ENCODE measurements at places on chromosomes 11 and 22.
A peak's percentile ranks its signal among the peaks of the same experiment; 100 is the strongest.

DNA sequence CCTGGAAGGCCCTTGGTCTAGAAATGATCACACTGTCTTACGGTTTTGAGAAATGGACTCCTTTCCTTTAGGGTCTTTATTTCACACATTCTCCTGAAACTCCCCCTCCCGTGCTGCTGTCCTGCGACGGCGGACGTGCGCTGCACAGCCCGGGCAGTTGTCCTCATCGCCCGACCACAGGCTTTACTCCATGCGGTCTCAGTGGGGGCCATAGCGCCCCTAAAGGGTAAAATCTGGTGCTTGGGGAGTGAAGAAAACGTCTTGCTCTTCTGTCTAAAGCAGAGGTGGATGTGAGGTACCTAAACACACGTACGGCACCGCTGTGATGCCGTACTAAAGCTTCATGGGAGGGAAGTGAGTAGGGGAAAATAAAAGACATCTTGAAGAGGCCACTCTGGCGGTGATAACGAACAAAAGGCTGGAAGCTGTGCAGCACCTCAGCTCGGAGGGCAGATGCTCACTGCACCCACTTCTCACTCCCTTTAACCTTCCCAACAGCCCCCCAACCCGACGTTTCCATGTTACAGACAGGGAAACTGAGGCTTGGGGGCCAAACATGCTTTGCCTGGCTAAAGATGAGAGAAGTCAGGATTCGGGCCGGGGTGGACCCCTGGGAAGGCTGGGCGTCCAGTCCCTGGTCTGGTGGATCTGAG lies 22.6 kb downstream of the MPPED1 start:
- DNase-seq: no peak

DNA sequence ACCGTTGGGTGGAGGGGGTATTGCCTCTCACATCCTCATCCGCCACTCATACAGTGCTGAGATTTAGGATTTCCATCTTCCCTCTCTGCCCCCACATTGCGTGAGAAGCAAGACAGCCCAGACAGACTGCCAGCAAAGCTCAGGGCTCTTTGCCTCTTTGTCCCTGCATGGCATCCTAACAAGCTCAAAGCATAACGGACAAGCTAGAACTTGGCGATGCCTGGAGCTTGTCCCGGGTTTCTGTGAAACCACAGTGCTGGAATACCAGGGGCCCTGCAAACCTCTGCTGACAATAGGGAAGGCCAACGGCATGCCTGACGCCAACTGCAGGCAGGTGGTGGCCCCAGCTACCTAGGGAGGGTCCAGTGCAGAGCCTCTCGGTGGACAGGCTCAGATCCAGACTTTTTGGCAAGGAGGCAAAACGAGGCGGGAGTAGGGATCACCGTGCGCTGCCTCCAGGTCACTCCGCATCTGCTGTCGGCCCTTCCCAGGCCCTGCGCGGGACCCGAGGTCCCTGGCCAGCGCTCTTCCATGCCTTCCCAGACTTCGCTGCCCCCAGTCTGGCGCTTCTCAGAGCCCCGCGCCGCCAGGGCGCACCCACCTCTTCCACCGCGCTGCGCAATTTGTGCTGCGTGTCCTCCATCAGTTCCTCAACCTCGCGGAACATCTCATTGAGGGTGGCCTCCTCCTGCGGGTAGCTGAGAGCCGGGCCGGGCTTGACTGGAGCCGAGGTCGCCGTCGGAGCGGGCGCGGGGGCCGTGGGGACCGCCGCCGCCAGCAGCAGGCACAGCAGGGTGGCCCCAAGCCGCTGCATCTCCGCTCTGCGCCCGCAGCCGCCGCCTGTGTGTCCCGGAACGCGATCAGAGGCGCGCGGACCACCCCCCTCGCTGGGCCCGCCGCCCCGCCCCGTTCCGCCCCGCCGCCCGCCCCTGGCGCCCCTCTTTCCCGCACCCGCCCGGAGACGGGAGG lies at the start of gene DKK3:
Gene DKK3, minus strand, starts transcription at position 858 of the 969 bp plus-strand sequence. Its CDS starts 44 bp downstream, at position 814.
- DNase-seq: no peak

GRCh38 chr22:38032681-38033521 lies 24.3 kb upstream of the PICK1 start:
- no peak for DNase-seq

- DNase-seq: no peak
Observed at GRCh38 chr11:65321828-65322485, 7.3 kb downstream of the CDC42EP2 start.

DNA sequence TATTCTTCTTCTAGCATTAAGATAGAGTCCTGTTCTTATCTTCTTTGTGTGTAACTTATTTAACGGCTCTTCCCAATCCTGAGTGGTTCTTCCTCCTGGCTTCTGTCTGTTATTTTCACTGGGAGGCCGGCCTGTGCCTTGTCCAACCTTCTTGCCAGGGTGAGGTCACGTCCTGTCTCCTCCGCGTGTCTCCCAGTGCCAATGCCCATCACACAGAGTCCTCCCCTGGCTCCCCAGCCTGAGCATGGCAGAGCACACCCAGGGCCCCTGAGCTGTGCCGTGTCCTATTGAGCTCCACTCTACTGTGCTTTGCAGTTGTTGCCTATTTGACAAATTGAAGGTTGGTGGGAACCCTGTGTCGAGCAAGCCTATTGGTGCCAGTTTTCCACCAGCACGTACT lies 487.3 kb downstream of the BRD1 start:
- DNase-seq: no peak

DNA sequence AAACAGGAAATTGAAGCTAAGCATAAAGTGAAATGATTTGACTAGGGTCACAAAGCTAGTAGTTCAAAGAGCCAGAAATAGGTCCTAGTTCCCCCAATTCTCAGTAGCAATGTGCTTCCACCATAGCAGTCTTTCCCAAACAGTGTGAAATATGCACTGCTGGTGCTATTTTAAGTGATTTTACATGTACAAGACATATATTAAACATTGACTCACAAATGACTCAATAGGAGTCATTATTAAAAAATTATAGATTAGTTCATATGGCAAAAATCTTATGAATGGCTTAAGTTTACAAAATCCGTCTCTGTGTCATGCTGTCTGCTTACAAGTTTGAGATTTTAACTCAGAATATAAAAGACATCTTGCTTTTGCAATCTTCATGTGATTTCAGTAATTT lies 21.4 kb downstream of the KIF18A start:
- DNase-seq: no peak

- DNase-seq: peak; percentile 32
Observed at GRCh38 chr22:17830043-17830961, 56.0 kb upstream of the BID start.

GRCh38 chr22:27616033-27616432 lies 185.5 kb downstream of the MN1 start:
- no peak for DNase-seq

DNA sequence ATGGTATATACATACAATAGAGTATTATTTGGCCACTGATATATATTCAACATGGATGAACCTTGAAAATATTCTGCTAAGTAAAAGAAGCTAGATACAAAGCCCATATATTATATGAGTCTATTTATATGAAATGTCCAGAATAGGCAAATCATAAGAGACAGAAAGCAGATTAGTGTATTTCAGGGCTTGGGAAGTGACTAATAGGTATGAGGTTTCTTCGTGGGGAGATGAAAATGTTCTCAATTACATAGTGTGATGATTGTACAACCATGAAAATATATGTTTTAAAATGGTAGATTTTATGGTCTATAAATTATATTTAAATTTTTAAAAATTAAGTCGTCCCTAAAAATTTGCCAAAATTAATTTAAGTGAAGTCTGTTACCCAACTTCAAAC lies 92.2 kb downstream of the STK33 start:
- DNase-seq: no peak

- no peak for DNase-seq
Observed at GRCh38 chr22:24433828-24434470, 6.5 kb downstream of the ADORA2A start.

GRCh38 chr11:119937412-119937811 lies 200.5 kb downstream of the TRIM29 start:
- DNase-seq: no peak

GRCh38 chr11:128840137-128840536 lies 27.0 kb downstream of the KCNJ1 start:
- DNase-seq: no peak

DNA sequence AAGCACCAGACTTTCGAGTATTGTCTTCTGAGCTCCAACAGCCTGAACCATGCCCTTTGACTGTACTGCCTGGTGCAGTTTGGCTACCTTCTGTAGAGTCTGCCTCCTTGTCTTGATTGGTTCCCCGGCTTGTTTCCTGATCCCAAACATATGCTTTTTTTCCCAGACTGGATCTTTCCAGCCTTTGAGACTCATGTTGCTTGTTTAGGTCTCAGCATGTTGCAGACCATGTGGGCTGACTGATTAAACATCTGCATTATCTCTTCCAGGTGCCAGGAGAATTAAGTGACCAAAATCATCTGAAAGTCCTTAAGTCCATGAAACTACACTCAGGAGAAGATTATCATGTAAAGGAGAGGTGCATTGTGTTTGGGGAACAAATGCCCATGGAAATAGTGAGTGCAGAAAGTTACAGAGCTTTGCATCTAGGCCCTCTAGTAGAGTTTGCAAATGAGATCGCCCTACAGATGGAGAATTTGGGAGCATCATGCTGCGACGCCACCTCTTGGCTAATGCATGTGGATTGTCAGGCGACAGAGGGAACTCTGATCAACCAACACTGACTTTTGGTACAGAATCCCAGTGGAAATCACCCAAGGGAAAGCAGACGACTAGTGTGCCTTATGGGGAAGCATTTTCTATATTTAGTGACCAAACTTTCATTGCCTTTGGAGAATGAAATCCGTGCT lies 188.8 kb downstream of the BLID start:
- DNase-seq: no peak

- no peak for DNase-seq
Observed at GRCh38 chr22:41976961-41977566, 7.8 kb downstream of the SEPTIN3 start.

- no peak for DNase-seq
Observed at GRCh38 chr11:100788561-100789295, 101.6 kb downstream of the ARHGAP42 start.

- no peak for DNase-seq
Observed at GRCh38 chr22:30169002-30169401, 77.6 kb downstream of the LIF start.

GRCh38 chr11:95910638-95911368 lies 13.1 kb downstream of the MTMR2 start:
- DNase-seq: no peak

- no peak for DNase-seq
Observed at GRCh38 chr11:27178859-27179258, 138.2 kb downstream of the BBOX1 start.

DNA sequence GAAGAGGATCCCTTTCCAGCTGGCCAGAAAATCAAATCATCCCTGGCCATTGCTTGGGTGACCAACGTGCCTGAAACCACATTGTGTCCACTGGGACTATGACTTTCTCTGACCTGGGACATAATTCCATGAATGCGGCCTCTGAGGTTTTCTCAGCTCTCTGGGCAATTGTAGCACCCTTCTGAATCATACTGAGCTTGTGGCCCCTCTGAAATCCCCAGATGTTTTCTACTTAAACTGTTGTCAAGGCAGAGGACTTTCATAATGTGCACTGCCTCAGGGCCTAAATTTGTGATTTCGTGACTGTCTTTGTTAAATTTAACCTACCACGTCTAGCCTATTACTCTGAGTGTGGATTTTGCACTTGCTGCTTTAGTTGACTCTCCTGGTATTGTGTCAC lies 321.1 kb upstream of the PLET1 start:
- DNase-seq: no peak

- no peak for DNase-seq
Observed at GRCh38 chr11:22559416-22559815, 66.2 kb downstream of the FANCF start.

DNA sequence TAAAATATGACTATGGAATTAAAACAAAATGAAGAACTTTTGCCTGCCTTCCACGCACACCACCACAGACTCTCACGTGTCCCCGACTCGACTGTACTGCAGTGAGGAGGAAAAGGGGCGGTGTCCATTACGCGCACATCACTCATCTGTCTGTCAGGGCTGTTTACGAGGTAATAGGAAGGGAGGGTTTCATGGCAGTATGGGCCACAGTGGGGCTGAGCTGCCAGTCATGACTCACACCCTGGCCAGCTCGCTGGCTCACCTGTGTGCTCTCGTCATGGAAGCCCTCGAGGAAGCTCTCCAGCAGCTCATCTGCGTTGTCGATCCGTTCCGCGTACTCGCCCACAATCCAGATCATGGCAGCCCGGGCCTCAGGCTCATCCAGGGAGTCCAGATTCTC lies 33.5 kb upstream of the RASL10A start:
- no peak for DNase-seq

DNA sequence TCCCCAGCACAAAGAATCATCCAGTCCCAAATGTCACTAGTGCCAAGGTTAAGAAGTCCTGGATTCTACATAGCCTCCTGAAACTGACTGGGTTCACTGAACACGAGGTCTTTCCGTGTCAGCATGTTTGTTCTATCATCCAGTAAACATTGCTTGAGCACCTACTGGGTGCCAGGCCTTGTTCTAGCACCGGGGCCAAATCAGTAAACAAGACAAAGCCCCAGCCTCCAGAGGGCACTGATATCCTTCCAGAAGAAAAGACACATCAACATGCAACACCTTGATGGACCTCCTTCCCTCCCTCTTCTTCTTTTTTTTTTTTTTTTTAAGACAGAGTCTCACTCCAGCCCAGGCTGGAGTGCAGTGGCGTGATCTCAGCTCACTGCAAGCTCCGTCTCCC lies 26.9 kb downstream of the TPST2 start:
- no peak for DNase-seq

DNA sequence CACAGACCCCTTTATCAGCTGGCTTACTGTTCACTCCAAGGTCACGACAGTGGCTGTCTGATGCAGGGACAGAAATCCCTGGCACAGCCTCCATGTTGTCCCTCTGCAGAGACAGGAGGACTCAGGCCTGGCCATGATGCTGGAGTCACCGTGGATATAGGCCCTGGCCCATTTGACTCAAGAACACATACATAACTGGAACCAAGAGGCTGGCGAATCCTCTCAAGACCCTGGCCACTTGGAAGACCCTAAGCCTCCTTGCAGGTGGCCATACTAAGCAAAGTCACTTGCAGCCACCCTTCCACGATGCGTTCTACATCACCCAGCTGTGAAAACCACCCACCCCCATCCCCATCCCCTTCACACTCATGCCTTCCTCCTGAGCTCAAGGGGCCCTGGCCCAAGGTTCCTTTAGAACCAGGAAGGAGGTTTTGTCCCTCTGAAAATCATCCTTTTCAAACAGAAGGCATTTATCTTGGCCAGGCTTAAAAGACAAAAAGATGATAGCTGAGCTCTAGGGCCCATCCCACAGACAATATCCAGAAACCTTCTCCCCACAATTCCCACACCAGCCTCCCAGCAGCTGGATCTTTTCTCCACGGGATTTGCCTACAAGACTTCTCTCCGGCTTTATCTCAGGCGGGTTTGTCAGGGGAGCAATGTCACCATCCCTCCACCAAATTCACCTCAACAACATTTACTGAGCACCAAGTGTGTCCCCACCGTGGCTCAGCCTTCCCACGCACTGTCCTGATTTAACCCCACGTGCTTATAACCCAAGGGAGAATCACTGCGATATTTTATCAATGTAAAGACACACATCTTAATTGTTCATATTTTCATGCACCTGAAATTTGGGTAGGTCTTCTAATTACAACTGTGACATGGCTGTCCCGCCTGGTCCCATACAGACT lies 123.4 kb upstream of the SERPIND1 start:
- no peak for DNase-seq

Data from esophagus squamous epithelium (tissue), 5 donors.